ENCODE measurements at places on chromosomes 16 and 17. TPM values are rescaled to one million over a fixed set of nuclear protein-coding genes. Genes with fewer than 3 reads are reported as not detected.

DNA sequence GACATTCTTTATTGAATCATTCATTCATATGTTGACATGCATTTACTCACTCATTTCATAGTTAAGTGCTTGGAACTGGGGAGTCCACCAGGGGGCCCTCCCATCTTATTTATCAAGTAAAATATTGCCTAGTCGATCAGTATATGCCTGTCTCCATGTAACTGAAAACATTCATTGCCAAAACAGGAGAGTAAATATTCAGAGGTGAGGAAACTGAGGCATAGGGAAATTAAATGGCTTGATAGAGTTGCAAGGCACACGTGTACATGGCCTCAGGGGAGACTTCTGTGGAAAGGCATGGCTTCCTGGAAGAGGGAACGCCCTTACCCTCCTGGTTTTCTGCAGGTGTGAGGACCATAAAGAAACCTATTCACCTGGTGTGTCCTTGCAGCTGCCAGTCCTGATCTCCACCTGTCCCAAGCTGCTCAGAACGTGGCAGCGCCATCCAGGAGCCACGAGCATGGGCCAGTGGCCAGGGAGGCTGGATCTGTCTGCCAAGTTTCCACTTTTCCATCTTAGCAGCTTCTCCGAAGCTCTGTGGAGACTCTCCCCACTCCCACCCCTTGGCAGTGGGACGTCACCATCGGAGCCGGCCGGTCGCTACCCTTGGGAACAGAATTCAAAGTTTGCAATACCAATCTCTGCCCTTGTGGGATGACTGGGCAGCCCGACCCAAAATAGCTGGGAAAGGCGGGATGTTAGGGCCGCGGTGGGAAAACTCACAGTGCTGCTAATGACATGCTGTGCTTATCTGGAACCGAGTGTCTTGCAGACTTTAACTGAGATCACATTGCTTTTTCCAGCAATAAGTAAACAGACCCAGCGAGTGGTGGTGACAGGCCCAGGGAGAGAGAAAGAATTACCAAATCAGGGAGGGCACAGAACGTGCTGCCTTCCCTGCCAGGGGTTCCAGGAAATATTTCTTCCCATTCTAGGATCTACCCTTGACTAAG is 4.1 kb upstream of the C1QTNF1 start:
- peak; percentile 47 for DNase-seq

DNA sequence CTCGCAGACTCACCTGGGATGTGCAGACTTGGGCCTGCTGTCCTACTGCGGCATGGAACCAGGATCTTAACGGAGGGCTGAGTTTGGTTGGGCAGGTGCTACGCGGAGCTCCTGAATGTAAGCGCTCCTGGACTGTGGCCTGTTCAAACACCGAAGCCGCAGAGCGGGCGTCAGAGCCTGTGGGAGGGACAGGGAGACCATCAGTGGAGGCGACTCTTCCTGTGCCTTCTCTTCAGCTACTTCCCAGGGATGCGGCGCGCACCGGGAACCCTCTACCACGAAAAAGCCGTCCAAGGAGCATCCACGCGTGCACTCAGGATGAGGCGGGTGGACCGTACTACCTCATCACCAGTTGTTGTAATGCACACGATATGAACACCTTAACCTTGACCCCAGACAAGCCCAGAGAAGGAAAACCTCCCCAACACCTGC is 2.0 kb downstream of the USP36 start:
- no peak for DNase-seq

DNA sequence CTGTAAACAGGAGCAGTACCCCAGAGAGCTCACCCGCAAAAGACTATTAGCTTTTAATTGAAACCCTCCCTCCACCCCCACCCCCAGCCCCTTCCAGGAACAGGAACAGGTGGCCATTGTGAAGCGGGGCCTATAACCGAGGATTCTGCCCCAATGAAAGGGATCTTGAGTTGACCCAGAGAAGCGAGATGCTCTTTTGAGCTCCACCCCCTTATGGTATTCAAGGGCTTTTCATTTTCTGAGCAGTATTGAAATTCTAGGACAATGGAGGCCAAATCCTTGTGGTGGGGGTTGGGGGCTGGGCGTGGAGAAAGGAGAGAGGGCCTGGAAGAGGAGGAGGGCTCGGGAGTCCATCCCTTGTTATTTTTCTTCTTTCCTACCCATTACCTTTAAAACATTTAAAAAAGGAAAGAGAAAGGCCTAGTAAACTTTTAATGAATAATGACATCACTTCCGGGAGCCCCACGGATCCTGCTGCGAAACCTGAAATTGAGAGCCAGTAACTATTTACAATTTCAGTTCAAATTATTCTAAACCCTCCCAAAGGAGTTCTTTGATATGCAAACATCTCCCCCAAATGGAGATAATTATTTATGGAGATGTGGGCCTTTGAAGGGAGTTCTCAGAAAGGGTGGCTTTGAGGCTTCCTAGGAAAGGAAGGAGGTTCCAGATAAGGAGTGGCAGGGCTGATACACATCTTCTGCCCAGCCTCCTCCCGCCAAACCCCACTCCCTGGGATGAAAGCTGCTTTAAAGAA is 30.5 kb downstream of the HS3ST3B1 start:
- DNase-seq = no peak

- no peak for DNase-seq
Observed at GRCh38 chr17:42676424-42677011, at the start of gene PLEKHH3. Gene PLEKHH3, minus strand, starts transcription at chr17:42676994. Its CDS starts 431 bp downstream, at chr17:42676563.

DNA sequence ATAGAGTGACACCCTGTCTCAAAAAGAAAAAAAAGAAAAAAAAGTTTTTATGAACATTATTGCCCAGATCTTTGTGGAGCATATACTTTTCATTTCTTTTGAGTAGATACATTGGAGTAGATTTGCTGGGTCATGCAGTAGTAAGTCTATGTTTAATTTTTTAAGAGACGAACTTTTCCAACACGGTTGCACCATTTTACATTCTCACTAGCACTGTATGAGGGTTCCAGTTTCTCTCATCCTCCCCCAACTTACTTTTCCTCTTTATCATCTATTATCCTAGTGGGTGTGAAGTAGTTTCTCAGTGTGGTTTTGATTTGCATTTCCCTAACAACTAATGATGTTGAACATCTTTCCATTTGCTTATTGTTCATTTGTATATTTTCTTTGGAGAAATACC is 10.5 kb downstream of the RPS6KB1 start:
- DNase-seq = no peak

GRCh38 chr17:44105483-44105882 is 18.0 kb downstream of the HDAC5 start:
- DNase-seq = no peak

DNA sequence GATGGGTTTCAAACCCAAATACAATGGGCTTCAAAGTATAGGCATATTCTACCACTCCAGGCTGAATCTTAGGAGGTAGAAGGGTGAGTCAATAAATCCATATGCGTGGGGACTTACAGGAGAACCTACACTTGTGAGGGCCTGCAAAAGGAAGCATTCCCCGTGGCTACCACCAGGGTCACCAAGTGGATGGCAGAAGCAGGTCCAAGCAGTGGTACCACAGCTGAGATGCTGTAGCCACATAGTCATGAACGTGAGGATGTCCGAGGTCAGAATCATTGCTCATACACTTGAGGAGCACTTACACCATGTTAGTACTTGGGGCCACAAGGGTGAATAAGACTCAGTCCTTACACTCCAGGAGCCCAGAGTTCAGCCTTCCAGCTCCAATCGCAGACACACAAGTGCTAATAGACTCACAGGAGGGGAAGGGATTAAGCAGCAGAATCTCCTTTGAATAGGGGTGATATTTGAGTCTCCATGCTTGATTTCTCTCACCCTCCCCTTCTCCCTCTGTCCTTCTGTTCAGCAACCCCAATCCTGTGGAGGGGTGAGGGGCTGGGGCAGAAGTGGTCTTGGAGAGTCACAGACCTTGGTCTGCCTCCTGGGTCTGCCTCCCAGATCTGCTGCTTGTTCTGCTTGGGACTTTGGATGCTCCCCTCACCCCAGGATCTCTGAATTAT is 42.5 kb upstream of the ASIC2 start:
- DNase-seq = no peak

DNA sequence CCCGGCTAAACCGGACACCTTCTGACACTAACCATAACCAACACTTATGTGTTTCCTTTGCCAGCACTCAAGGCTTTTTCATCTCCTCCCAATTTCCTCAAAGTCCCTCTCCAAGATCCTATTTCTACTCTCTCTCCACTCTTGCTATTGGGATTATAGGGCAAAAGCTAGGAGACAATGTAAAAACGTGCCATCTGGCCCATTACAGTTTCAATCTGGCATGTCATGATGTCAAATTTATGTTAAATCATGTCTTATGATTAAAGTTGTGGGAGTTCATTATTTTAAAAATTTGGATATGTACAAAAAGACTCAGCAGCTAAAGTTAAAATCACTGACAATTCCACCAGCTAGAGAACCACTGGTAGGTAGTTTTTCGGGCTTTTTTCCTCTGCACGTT is 77.3 kb downstream of the ZFHX3 start:
- no peak for DNase-seq

DNA sequence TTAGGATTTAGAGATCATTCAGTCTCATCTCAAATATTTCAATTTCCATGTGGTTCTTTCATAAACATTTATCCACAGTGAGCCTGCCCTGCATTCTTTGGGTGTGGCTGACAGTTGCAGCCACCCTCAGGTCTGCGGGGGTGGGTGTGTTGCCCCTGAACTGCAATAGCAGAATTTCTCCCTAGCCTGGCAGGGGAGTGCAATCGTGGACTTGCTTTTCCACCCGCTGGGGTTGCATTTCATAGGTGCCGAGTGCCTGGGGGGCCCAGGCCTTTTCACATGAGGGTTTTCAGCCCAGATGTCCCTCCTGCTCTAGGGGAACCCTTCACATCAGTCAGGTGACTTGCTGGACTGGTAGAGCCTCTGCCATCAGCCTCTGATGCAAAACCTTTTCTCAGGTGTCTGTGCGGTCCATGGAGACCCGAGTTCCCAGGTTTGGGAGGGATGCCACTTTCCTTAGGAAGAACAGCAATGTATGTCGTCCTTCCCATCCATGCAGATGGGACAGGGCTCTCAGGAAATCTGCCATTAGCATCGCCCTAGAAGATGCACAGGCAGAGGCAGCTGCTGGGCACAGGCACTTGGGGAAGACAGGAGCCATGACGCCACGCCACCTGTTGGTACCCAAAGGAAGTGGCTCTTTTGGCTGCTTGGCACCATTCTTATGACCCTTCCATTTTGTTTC is 2.4 kb upstream of the USP36 start:
- DNase-seq = no peak

DNA sequence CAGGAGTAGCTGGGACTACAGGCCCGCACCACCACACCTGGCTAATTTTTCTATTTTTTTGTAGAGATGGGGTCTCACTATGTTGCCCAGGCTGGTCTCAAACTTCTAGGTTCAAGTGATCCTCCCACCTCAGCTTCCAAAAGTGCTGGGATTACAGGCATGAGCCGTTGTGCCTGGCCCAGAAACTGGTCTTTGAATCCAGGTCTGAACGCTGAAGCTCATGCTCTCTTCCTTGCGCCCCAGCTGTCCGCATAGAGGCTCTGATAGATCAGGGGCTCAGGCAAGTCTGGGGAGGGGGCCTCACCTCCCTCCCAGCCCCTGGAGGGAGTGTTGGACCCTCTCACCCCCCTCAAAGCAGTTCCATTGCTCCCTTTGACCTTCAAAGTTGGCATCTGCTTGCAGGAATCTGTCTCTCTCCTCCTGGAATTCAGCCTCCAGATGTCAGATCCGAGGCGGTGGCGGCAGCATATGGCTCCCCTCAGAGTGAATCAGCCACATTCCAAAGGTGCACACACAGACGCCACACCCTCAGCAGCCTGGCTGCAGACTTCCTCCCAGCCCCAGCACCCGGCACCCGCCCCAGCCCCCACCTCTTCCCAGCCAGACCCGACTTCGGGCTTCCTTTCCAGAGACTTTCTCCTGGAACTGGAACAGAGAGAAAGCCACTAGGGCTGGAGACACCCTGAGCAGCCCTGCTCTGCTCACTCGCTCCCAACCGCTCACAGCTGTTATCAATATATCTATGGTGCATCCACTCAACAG is 16.9 kb upstream of the GLIS2 start:
- peak; percentile 91 for DNase-seq

DNA sequence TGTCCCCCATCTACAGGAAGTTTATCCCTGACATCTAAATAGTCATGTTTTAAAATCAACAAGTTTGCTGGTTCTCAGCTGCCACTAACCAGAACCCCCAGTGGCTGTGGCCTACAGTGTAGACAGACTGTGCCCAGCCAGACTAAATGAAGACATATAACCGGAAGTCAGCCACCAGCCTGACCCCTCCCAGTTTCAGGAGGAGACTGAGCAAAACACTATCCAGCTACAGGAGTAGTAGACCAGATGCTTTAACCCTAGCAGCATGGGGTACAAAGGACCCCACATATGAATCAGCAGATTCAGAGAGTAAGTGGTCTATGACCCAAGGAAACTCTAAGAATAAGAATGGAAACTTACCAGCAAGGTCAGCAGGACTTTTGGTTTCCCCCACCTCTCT is 83.4 kb downstream of the HIC1 start:
- no peak for DNase-seq

GRCh38 chr17:73720187-73720834 is 76.1 kb upstream of the SDK2 start:
- no peak for DNase-seq

DNA sequence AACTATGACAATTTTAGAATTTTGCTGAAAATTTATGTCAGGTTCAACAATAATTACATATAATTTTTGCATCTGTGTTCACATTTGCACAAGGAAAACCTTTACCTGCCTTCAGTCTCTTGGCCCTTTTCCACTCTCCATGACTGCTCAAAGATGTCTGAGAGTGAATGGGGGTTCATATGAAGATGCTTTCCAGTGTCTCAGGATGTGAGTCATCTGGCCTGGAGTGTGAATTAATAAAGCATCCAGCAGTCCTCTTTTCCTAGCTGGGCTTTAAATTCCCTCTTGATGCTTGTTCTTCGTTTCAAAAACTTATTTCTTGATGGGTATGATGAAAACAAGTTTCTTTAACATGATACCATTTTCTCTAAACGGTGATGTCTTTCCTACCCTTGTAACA is 99.9 kb downstream of the CDK5R1 start:
- DNase-seq = no peak

DNA sequence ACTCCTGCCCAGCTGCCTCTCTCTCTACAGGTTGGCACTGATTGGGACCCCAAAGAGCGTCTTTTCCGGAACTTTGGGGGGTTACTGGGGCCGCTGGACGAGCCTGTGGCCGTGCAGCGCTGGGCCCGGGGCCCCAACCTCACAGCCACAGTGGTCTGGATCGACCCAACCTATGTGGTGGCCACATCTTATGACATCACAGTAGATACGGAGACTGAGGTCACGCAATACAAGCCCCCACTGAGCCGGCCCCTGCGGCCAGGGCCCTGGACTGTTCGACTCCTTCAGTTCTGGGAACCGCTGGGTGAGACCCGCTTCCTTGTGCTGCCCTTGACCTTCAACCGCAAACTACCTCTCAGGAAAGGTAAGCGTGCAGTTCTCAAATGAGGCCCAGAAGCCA is 12.3 kb downstream of the XYLT2 start:
- peak; percentile 3 for DNase-seq

DNA sequence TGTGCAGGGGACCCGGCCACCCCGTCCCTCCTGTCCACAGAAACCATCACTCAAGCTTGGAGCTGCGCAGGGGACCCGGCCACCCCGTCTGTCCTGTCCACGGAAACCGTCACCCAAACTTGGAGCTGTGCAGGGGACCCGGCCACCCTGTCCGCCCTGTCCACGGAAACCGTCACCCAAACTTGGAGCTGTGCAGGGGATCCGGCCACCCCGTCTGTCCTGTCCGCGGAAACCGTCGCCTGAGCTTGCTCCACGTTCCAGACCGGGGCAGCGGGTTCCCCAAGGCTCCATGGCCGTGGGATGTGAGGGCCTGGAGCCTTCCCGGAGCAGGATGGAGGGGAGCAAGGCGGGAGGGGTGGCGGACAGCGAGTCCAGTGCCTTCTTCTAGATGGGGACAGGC is 25.2 kb downstream of the SOX8 start:
- no peak for DNase-seq

PSMC3IP gene
- total RNA-seq = 13.4 TPM

NAGPA gene
- 31.2 TPM for total RNA-seq

ZP2 gene
- not detected for total RNA-seq

DNASE1L2 gene
- total RNA-seq = 7.3 TPM

SPATA32 gene
- total RNA-seq = 0.48 TPM

Data from PC-9 (cell line).